Mucosa of gallbladder (tissue), 1 donor: ENCODE measurements at places on chromosomes 4 and X. TPM values are rescaled to one million over a fixed set of nuclear protein-coding genes. Genes with fewer than 3 reads are reported as not detected.

MEPE gene
- not detected for total RNA-seq

KANTR gene
- 10.3 TPM for total RNA-seq

HSPA4L gene
- total RNA-seq: 13.1 TPM

STOX2 gene
- 6.6 TPM for total RNA-seq

YIPF6 gene
- total RNA-seq: 47.7 TPM

ANOS1 gene
- 2.9 TPM for total RNA-seq

TMEM164 gene
- 45.8 TPM for total RNA-seq

FABP2 gene
- total RNA-seq: not detected

RADX gene
- 1.7 TPM for total RNA-seq

ANK2 gene
- 13.7 TPM for total RNA-seq

PPP2R2C gene
- 0.49 TPM for total RNA-seq

RBM3 gene
- total RNA-seq: 46.0 TPM
